ENCODE measurements at places on chromosomes 16 and 17. TPM values are rescaled to one million over a fixed set of nuclear protein-coding genes. Genes with fewer than 3 reads are reported as not detected.

GRCh38 chr16:31305219-31305618 is 45.4 kb downstream of the ITGAM start:
- no peaks in the 10 kb centered on the region for H3K4me1 ChIP-seq
- no peak overlapping the region for H3K4me3 ChIP-seq
- no peaks in the 10 kb centered on the region for H3K27me3 ChIP-seq
- H3K27ac ChIP-seq, result no peak overlapping the region
- no peaks in the 10 kb centered on the region for H3K36me3 ChIP-seq

- no peaks in the 10 kb centered on the region for H3K36me3 ChIP-seq
- no peak overlapping the region for H3K27ac ChIP-seq
- H3K4me3 ChIP-seq, result no peak overlapping the region
- H3K27me3 ChIP-seq, result no peaks in the 10 kb centered on the region
- peak; percentile 58 for DNase-seq
- no peaks in the 10 kb centered on the region for H3K4me1 ChIP-seq
These were observed 12.6 kb upstream of the GPT2 start for GRCh38 chr16:46871597-46871996.

DNA sequence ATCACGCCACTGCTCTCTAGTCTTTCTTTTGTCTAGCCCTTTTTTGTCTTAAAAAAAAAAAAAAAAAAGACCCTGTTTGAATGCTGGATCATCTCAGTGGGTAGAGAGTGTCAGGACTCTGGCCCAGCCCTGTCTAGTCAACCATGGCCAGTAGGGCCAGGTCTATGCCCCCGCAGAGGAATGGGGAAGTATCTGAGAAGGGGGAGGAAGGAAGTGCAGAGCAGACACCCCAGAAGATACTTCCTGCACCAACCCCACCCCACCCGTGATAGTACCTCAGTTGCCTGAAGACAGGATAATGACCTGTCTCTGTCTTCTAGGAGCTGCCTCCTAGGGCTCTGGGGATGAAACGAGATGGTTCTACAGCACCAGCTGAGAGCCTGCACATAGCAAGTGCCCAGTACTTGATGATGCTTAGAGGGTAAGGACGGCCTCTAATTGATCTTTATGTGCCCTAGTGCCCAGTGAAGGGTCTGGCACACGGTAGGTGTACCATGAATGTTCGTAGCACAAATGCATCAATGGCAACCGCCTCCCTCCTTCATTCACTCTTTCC is 55.4 kb downstream of the ABAT start:
- H3K36me3 ChIP-seq, result peaks cover 8% of the 10 kb centered on the region
- no peak overlapping the region for H3K27ac ChIP-seq
- DNase-seq, result no peak
- no peak overlapping the region for H3K4me3 ChIP-seq

GRCh38 chr17:50280068-50280467 is 5.8 kb downstream of the TMEM92 start:
- H3K4me1 ChIP-seq, result peaks cover 12% of the 10 kb centered on the region
- H3K27me3 ChIP-seq, result no peaks in the 10 kb centered on the region

- H3K4me3 ChIP-seq, result peak overlapping the region; percentile 97
- H3K36me3 ChIP-seq, result peaks cover 54% of the 10 kb centered on the region
- no peak for DNase-seq
- no peaks in the 10 kb centered on the region for H3K4me1 ChIP-seq
- H3K27me3 ChIP-seq, result no peaks in the 10 kb centered on the region
- H3K27ac ChIP-seq, result no peak overlapping the region
These were observed 1.3 kb downstream of the FUS start for GRCh38 chr16:31181102-31181830.

DNA sequence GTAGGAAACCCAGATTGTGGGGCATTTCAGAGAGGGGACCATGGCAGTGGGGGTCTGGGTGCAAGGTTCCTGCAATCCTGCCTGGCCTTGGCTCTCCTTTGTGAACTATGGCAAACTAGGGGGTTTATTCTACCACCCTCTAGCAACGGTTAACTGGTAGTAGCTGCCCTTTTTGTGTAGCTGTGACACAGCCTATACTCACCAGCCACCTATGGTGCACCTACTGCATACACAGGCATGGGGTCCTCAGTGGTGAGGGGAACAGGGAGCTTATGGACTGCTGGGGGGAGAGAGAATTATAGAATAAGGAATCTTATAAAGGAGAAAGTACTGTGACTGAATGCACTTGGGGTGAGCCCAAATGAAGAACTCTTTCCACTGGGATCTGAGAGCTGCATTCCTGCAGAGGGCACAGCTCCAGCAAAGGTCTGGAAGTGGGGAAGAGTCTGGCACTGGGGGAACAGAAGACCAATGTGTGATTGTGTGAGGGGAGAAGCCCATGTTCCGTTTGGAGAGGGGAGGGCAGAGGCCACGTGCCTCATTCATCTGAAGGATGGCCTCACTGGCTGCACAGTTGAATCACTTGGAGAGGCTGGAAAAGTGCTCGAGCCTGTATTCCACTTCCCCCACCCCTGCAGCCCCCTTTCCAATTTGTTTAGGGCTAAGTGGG is 2.1 kb downstream of the MT1X start:
- no peaks in the 10 kb centered on the region for H3K27me3 ChIP-seq
- H3K4me3 ChIP-seq, result no peak overlapping the region
- H3K27ac ChIP-seq, result no peak overlapping the region

- DNase-seq, result peak; percentile 98
- H3K36me3 ChIP-seq, result peaks cover 17% of the 10 kb centered on the region
These were observed 224 bp upstream of the NHERF1 start for GRCh38 chr17:74748279-74748528.

DNA sequence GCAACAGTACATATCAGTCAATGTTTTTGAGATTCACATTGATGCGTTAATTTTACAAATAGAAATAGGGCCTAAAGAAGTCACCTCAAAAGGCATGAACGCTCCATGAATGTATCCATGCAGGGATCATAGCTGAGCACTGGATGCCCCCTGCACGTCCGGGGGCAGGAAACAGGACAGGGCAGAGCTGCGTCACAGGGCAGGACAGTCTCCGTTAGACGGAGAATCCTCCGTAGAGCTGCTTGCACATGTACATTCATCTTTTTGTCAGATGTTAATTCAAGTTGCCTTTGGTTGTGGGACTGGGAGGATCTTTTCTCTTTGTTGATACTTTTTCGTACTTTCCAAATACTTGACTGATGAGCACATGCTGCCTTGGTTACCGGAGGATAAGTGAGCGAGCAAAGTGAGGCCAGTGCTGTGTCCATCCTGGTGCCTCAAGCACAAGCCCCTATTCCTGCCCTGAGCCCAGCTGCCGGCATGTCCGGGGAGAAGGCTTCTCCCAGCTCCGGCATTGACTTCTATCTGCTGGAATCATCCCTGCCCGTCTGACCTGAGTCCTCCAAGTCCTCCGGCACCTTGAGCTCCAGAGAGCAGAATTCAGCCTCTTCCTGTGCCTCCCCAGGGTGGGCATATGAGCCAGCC is 15.0 kb downstream of the GAA start:
- peaks cover 7% of the 10 kb centered on the region for H3K36me3 ChIP-seq
- H3K27me3 ChIP-seq, result no peaks in the 10 kb centered on the region
- DNase-seq, result peak; percentile 23
- H3K4me1 ChIP-seq, result no peaks in the 10 kb centered on the region
- no peak overlapping the region for H3K27ac ChIP-seq

- peak; percentile 44 for DNase-seq
- H3K4me1 ChIP-seq, result peaks cover 3% of the 10 kb centered on the region
- H3K27me3 ChIP-seq, result no peaks in the 10 kb centered on the region
- H3K27ac ChIP-seq, result no peak overlapping the region
- H3K4me3 ChIP-seq, result no peak overlapping the region
- peaks cover 10% of the 10 kb centered on the region for H3K36me3 ChIP-seq
These were observed 344.6 kb downstream of the SOX9 start for GRCh38 chr17:72465191-72466024.

GRCh38 chr17:27430882-27431491 is 25.3 kb upstream of the KSR1 start:
- H3K36me3 ChIP-seq, result no peaks in the 10 kb centered on the region
- no peak overlapping the region for H3K4me3 ChIP-seq

- no peak for DNase-seq
- no peaks in the 10 kb centered on the region for H3K4me1 ChIP-seq
- H3K27ac ChIP-seq, result no peak overlapping the region
- H3K27me3 ChIP-seq, result no peaks in the 10 kb centered on the region
These were observed 859.1 kb upstream of the GOT2 start for GRCh38 chr16:59593194-59593661.

DNA sequence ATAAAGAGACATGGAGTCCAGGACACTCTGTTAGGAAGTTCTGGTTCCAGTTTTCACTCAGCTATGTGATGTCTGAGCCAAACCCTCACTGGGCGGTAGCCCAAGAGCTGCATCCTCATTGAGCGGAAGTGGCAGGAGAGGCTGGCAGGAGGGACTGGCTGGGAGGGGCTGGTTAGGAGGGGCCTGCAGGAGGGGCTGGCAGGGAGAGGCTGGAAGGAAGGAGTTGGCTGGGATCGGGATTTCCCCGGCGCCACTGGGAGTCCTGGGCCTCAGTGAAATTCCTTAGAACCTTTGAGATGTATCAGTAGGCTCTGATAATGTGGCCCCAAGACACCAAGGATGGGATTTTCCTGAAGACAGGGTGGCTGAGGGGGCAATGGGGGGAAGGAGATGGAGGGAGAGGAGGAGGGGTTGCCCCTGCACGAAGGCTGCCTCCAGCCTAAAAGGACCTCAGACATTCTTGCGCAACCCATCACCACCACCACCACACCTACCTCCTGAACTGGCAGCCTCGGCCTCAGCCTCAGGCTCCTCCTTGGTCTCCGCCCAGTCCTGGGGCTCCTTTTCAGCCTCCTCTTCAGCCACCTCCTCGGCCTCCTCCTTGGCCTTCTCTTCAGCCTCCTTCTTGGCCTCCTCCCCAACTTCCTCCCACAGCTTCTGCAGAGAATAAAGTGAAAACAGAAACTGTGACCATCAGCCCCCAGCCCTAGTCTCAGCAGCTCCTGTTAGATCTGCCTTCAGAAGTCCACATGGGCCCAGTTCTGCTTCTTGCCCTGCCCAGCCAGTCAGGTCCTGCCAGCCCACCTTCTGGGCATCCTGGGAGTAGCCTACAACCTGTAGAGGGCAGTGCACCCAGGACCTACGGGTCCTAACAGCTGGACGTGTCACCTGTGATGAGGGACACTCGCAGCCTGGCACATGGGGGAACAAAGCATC is 31.7 kb downstream of the CNGB1 start:
- H3K27ac ChIP-seq, result no peak overlapping the region
- no peak overlapping the region for H3K4me3 ChIP-seq
- H3K4me1 ChIP-seq, result no peaks in the 10 kb centered on the region
- no peaks in the 10 kb centered on the region for H3K27me3 ChIP-seq
- no peaks in the 10 kb centered on the region for H3K36me3 ChIP-seq

DNA sequence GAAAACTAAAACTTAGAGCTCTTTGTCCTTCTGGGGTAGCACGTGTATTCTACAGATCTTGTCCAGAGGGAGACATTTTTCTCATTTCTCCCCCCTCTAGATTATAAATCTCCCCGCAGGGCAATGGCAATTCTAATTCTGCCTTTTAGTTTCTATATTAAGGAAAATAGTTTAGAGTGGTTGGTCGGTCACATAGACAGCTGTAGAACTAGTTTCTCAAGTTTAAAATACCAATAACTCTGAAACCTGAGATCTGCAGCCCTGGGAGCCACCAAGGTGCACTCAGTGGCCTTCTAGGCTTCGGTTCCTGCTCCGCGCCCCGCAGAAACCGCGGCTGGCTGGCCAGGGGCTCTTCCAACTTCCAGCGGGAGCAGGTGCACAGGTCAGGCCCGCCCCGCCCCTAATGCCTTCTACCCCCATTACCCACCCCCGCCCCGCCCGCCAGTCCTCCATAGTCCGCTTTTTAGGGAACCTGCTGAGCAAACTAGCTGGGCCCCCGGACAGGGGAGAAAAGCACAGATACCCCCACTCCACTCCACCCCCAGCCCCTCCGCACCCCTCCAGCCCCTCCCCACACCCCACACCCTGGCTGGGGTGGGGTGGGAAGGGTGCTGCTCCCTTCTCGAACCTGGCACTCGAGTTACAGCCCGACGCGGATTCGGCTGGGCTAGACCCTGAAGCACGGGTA is 431 bp downstream of the SLFN11 start:
- H3K4me1 ChIP-seq, result peaks cover 7% of the 10 kb centered on the region
- H3K27me3 ChIP-seq, result peaks cover 37% of the 10 kb centered on the region
- peak; percentile 41 for DNase-seq
- H3K27ac ChIP-seq, result no peak overlapping the region

- H3K4me1 ChIP-seq, result 0 out of 2 replicates have a peak, but pooled peaks cover 7% of the 10 kb centered on the region
- no peak overlapping the region for H3K27ac ChIP-seq
- no peak overlapping the region for H3K4me3 ChIP-seq
- no peak for DNase-seq
These were observed 118.2 kb downstream of the CDH13 start for GRCh38 chr16:82744958-82745357.

DNA sequence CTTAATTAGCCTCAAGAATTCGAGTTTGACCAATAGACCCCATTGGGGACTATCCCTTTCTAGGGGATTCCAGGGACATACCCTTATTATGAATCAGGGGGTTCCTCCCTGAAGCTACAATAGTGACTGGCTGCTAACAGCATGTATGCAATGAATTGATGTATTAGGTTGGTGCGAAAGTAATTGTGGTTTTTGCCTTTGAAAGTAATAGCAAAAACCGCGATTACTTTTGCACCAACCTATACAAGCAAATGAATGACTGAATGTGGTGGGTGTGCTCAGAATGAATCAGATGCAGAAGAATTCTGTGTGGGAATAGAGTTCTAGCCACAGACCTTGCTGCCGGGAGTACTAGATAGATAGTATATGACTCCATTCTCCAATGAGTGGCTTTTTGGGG is 76.7 kb downstream of the HLF start:
- H3K4me1 ChIP-seq, result no peaks in the 10 kb centered on the region
- H3K27me3 ChIP-seq, result no peaks in the 10 kb centered on the region
- no peak for DNase-seq
- peaks cover 1% of the 10 kb centered on the region for H3K36me3 ChIP-seq

GRCh38 chr16:78624366-78624765 is 524.9 kb downstream of the WWOX start:
- peaks cover 7% of the 10 kb centered on the region for H3K36me3 ChIP-seq
- H3K27me3 ChIP-seq, result no peaks in the 10 kb centered on the region
- H3K4me3 ChIP-seq, result no peak overlapping the region
- no peak overlapping the region for H3K27ac ChIP-seq
- no peaks in the 10 kb centered on the region for H3K4me1 ChIP-seq
- no peak for DNase-seq

GRCh38 chr17:49071106-49071505 is 61.5 kb upstream of the B4GALNT2 start:
- no peaks in the 10 kb centered on the region for H3K4me1 ChIP-seq
- no peak for DNase-seq
- H3K4me3 ChIP-seq, result no peak overlapping the region
- H3K27ac ChIP-seq, result no peak overlapping the region
- no peaks in the 10 kb centered on the region for H3K36me3 ChIP-seq

- no peak overlapping the region for H3K4me3 ChIP-seq
- peaks cover 6% of the 10 kb centered on the region for H3K4me1 ChIP-seq
- DNase-seq, result no peak
- H3K36me3 ChIP-seq, result no peaks in the 10 kb centered on the region
- peaks cover 3% of the 10 kb centered on the region for H3K27me3 ChIP-seq
These were observed 5.2 kb downstream of the ITPRIPL2 start for GRCh38 chr16:19118938-19119431.

HID1 gene
- 12.7 TPM for total RNA-seq

C16orf96 gene
- total RNA-seq, result 2.0 TPM

RASD1 gene
- total RNA-seq, result 5.7 TPM

IGFALS gene
- not detected for total RNA-seq

PTX4 gene
- 0.20 TPM for total RNA-seq

Data from H9 (cell line).